COR-L47 (cell line): ENCODE measurements at places on chromosomes 11 and 22.

DNA sequence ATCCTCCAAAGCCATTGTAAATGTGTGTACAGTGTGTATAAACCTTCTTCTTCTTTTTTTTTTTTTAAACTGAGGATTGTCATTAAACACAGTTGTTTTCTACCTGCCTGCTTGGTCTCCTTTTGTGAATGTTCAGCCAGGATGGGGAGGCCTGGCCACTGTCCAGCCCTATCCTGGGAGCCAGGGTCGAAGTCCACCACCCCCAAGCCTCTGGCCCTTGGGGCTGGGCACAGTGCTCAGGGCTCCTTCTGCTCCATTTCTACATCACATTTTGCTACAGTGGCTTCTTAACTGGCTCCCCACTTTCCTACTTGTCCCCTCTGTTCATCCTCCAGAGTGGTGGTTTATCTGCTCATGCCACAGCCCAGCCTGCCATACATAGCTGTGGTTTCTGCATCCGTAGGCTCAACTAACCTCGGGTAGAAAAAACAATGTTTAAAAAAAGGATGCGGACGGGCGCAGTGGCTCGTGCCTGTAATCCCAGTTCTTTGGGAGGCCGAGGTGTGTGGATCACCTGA lies 2.5 kb upstream of the SMARCB1 start:
- DNase-seq = no peak

DNA sequence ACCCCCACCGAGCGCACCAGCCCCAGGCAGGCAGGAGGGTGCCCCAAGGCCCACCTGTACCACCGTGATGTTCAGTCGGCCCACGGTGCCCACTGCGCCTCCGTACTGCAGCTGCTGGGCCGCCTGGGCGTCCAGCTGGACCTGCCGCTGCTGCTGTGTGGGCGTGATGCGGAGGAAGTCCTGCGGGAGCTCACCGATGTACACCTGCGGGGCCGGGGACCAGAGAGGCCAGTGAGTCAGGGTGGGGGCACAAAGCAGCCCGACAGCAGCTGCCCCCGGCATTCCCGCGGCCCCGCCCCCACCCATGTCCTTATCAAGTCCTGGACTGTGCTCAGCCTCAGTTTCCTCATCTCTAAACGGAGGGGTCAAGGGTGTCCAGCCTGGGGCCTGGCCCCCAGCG lies 13.8 kb downstream of the TOLLIP start:
- DNase-seq = no peak

DNA sequence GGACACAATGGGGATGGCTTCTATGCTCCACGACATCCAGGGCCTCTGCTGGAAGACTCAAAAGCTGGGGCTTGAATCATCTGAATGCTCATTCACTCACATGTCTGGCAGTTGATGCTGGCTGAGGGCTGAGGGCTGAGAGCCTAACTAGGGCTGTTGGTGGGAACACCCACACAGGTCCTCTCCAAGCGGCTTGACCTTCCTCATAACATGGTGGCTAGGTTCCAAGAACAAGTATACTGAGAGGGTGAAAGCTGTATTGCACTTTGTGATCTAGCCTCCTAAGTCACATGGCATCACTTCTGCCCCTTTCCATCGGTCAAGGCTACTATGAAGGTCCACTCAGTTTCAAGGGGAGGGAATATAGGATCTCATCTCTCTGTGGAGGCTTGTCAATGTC lies 7.5 kb downstream of the TMEM151A start:
- no peak for DNase-seq

DNA sequence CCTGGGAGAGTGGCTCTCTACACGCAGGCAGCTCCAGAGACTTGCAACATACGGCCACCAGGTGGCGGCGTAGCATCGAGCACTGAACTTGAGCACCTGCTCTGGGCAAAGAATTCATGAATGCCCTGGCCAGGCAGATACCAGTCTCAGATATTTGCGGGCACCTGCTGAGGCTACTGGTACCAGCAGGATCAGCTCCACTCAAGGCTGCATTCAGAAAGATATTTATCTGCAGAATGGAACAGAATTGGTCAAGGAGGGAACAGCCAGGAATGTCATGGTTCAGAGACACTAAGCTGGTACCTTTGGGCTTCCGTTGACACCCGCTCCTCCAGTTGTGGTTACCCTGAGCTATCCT lies 10.8 kb upstream of the CCDC86 start:
- DNase-seq = peak; percentile 85

GRCh38 chr22:44538518-44539315 lies 40.7 kb upstream of the RTL6 start:
- no peak for DNase-seq

DNA sequence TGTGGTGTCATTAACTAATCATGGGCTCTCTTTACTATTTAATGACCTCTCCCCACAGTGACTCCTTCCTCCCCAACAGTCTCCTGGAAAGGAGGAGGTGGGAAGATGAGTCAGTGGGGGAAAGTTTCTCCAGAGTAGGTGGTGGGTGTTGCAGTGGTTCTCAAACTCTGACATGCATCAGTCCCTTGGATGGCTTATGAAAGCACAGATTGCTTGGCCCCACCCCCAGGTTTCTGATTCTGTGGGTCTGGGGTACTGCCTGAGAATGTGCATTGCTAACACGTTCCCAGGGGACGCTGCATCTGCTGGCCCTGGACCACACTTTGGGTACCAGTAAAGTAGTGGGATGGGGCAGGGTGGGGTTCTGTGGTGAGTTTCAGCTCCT lies 9.8 kb downstream of the CD82 start:
- DNase-seq = no peak

GRCh38 chr22:22207845-22208564 lies 36.6 kb upstream of the VPREB1 start:
- DNase-seq = peak; percentile 55

- DNase-seq = peak; percentile 45
These were observed at the start of gene MSANTD2 for GRCh38 chr11:124800226-124800929. MSANTD2 (minus strand) TSS chr11:124800406; CDS start chr11:124800380, 26 bp downstream.

DNA sequence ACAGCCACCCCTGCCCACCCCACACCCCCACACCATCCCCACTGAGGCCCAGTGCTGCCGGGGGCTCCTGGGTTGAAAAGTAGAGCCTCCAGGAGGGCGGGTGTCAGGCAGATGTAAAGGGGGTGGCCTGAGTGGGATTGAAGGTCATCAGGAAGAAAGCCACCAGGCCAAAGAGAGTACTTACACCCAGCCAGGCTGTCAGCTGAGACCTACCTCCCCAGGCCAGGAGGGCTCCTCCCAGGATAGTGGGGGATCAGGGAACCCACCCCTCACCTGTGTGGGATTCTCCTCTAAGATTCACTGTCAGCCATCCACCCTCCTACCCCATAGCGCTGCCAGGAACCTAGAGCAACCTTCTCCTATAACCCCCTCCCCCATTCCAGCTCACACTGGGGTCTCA lies 17.2 kb upstream of the FCHSD2 start:
- DNase-seq = no peak

- peak; percentile 85 for DNase-seq
These were observed 1151.2 kb upstream of the CCDC90B start for GRCh38 chr11:84437071-84437980.

DNA sequence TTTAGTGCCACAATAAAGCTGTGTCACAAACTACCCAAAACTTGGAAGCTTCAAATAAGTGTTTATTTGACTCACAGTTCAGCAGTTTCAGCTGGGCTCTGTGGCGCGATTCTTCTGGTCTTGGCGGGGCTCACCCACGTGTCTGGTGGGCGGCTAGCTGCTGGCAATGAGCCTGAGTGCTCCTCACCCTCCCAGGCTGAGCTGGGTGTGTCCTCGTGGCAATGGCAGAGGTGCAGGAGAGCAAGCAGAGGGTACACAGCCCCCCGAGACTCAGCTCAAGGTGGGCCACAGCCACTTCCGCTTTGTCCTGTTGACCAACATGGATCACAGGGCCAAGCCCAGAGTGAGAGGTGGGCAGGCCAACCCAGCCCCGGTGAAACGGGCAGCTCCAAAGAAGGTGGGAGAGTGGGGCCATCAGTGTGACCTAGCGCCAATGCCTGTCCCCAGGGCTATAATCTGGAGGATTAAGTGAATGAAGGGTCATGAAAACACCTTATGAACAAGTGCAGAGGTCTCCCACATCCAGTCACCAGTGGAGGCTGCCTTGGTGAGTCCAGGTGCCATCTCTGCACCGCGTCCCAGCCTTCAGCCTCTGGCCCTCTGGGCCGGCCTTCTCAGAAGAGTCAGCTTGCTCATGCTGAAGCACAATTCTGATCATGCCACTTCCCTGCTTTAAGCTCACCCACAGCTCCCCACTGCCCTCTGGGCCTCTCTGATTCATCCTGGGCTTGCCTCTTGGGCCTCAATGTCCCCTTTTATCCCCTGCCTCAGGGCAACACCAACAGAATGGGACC lies 74.6 kb upstream of the RTL6 start:
- DNase-seq = no peak

GRCh38 chr22:22959147-22959827 lies 71.7 kb downstream of the IGLL5 start:
- DNase-seq = peak; percentile 81

GRCh38 chr11:93540337-93540736 lies 2.9 kb downstream of the SMCO4 start:
- DNase-seq = no peak

- DNase-seq = peak; percentile 86
These were observed 56.2 kb downstream of the KCNJ4 start for GRCh38 chr22:38398609-38399461.

DNA sequence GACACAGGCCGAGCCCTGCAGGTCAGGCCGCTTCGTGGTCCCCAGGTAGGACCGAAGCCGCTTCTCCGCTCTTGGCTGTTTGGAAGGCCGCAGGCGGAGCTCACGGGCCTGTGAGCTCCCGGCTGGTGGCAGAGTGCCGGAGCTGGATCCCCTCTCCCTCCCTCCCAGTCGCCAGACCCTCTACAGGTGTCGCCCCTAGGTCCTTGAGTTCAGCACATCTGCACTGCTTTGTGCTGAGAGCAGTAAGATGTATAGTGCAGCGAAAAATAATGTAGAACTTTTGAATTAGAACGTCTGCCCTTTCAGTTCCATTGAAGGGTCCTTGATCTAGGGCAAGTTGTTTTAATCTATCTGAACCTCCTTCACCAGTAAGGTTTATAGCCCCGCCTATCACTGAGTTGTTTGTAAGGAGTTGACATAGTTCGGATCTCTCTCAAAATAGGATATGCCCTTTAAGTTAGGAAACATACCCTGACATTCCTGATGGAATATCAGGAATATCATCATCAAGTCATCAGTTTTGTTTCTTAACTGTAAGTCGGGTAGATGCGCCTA lies 419 bp downstream of the ANKRD49 start:
- no peak for DNase-seq

DNA sequence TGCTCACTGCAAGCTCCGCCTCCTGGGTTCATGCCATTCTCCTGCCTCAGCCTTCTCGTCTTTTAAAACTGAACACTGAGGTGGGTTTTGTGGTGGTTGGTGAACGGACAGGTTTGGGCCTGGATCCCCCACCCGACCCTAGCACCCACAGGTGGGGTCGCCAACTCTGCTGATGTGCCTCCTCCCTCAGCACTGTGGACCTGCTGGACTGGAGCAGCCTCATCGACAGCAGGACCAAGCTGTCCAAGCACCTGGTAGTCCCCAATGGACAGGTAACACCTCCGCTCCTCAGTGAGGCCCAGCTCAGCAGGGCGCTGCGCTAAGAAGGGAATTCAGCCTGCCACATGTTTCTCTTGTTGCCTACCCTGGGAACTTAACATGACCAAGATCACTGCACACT lies 15.2 kb downstream of the DGCR6L start:
- no peak for DNase-seq

GRCh38 chr11:3146612-3147256 lies 18.4 kb downstream of the OSBPL5 start:
- DNase-seq = no peak

- no peak for DNase-seq
These were observed 23.5 kb downstream of the TTC28 start for GRCh38 chr22:28656181-28656580.

- DNase-seq = no peak
These were observed 137.9 kb downstream of the CTTN start for GRCh38 chr11:70536051-70536877.

DNA sequence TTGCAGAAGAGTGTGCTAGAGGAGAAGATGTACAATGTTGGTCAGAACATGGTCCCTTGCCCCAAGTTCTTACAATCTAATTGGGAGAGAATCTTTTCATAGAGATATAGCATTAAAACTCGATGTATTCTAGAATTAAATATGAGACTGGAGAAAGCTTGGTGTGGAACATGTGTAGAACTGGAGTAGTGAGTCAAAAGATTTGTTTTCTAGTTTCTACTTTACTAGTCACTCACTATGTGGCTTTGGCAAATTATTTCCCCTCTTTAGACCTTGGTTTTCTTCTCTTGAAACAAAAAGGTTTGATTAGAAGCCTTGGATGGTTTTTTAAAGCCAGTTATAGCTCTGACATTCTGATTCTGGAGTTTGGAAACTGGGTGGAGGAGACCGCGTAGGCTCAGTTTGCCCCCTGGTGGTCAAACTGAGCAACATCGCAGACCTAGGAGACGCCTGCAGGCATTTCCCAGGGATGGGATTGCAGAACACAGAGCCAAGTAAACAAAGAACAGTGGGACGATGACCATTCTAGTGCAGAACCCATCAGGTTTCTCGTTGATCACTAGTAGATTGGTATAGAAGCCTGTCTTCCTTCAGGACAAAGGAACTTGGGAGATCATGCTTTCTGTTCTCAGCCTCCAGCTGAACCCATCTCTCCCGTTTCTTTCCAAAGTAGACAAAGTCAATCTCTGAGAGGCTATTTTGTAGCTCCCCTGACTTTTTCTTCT lies 8.5 kb upstream of the CHRDL2 start:
- DNase-seq = peak; percentile 35

DNA sequence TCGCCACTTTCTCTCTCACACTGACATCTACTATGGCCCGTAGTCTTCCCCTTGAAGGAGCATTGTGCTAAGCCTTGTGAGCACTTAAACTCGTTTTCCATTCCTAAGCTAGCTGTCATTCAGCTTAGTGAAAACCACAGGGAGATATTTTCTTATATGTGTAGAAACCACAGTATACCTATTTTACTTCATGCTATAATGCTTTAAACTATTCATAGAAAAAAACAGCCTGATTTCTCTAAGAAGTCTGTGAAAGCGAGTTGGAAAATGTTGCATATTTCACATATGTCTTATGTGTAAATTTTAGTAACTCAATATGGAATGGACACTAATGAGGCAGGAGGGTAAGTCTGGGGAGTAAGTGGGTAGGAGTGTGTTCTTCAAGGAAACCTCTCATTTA lies 194.3 kb upstream of the CTSC start:
- no peak for DNase-seq

GRCh38 chr11:58927393-58928106 lies 11.7 kb upstream of the GLYATL1 start:
- peak; percentile 80 for DNase-seq
